NCI-H1048 (cell line): ENCODE measurements at places on chromosomes 11 and 22.

GRCh38 chr11:7019500-7020182 is 505 bp downstream of the ZNF214 start:
- DNase-seq: no peak

- DNase-seq: no peak
These were observed 118.8 kb downstream of the ABTB2 start for GRCh38 chr11:34238966-34239365.

GRCh38 chr22:41152902-41153301 is 52.2 kb upstream of the L3MBTL2 start:
- DNase-seq: no peak

DNA sequence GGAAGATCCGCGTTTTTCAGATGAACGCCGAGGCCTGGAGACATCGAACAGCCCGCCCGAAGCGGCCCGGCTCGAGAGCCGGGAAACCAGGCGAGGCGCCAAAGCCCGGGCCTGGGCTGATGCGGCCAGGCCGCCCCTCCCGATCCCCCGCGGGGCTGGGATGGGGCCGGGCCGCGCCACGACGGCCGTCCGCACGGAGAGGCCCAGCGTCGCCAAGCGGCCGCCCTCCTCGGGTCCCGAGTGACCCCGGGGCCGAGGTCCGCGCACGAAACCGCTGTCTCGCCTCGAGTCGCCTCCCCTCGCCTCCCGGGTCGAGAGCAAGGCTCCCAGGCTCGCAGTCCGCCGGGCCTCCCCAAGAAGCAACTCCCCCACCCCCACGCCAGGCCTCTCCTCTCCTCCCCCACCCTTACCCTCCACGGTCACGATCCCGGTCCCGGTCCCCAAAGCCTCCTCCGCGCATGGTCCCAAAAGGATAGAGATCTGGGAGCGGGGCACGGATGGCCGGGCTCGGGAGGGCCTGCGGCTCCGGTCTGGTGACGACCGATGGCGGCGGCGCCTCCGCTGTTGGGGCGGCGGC is 482 bp downstream of the DDX17 start:
- DNase-seq: no peak

GRCh38 chr11:120184371-120184945 is 26.4 kb upstream of the OAF start:
- DNase-seq: no peak

- DNase-seq: no peak
These were observed 44.4 kb upstream of the CLDN5 start for GRCh38 chr22:19568337-19569275.

DNA sequence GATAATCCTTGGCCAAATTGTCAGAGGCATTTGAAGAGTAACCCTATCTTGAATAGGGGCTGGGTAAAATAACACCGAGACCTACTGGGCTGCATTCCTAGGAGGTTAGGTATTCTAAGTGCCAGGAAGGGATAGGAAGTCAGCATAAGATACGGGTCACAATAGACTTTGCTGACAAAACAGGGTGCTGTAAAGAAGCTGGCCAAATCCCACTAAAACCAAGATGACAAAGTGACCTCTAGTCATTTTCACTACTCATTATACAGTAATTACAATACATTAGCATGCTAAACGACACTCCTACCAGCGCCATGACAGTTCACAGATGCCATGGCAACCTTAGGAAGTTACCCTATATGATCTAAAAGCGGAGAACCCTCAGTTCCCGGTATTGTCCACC is 964 bp upstream of the REXO2 start:
- DNase-seq: no peak

- no peak for DNase-seq
These were observed 10.3 kb upstream of the POLD3 start for GRCh38 chr11:74581954-74582547.

- DNase-seq: no peak
These were observed 62.5 kb upstream of the CD44 start for GRCh38 chr11:35076201-35077100.
